ENCODE measurements at places on chromosomes 4 and X.

- DNase-seq: peak; percentile 90
These were observed at the start of gene RNF150 for GRCh38 chr4:141133146-141133998. Gene RNF150 (minus strand): TSS chr4:141133469.

GRCh38 chr4:141028024-141028529, 105.2 kb downstream of the RNF150 start:
- no peak for DNase-seq

- DNase-seq: no peak
These were observed 8.4 kb upstream of the OPN1LW start for GRCh38 chrX:154135458-154136229.

DNA sequence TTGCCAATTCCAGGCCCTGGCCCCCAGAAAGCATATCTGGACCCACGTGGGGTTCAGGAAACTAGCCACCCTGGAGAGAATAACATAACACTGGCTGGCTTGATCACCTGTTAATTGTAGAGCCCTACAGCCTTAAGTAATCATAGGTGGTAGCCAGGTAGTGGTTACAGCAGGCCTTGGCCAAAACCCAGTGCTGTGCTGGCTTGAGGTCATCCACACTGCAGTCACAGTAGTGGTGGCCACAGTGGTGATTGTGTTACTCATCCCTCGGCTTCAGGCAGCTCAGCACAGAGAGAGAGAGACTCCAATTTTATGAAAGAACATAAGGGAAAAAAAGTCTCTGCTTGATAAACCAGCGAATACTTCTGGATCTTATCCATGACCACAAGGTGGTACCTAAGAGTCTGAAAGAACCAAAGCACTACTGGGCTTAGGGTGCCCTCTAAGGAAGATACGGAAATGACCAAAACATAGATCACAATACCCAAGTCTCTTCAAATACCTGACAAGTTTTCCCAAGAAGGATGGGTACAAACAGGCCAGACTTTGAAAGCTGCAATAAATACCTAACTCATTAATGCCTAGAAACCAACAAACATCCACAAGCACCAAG, 46.6 kb upstream of the CDX4 start:
- no peak for DNase-seq

DNA sequence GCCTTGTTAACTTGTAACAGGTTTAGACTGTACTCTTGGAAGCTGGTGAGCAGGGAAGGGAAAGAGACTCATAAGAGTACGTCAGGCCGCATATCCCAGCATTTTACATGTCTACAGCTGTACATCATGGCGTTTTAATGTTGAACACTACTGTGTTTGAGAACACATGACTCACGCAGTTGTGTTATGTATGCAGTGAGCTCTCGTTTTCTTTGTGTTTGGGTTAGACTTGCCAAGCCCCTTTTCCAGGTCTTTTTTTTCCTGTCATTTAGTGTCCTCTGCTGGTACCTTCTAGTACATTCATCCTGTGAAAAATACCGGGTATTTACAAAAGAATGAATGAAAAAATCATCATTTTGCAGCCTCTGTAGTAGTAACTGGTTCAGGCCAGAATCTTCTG, 35.3 kb downstream of the SMS start:
- DNase-seq: no peak

DNA sequence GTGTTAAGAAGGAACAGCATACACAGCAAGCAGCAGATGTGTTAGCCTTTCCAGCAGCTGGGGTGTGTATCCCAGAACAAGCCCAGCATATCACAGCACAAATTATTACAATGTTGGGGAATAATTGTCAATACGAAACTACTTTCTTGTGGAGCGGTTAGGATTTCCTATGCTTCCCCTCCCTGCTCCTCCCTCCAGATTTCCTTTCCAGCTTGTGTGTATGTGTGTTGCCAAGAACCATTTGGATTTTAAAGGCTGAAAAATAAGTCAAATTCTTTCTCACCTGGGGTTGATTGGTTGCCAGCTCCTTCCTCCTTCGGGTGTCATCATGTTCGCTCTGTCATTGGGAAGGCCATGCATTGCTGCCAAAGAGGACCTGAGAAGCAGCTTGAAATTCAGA, 178.2 kb upstream of the FRMPD4 start:
- DNase-seq: no peak

DNA sequence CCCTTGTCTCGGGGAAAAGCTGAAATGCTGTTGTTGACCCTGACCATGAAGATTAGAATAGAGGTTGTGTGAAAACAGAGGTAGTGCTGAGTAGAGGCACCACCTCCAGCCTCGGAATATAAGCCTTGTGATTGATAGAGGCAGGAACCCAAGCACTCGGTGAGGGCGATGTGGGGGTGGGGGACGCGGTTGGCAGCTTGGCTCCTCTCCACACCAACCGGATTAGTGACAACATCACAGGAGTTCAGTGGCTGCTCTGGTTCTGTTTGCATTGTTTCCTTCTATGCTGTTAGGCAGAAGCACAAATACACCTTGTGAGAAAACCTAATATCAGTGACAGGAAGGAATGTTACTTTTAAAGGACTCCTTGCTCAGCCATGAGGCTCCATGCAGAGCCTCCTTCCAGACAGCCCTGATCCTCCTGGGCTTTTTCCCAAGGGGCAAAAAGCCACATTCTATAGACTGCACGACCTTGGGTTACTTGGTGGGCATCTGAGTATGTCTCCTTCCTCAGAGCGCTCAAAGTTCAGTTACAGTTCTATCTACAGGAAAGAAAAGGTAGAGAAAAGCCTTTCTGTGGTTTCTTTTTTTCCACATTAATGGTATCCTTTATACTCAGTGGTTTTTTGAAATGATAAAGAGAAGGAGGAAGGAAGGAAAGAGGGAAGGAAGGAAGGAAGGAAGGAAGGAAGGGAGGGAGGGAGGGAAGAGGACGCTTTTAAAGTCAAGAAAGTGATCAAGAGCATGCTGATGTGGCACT, 150.4 kb upstream of the NOCT start:
- DNase-seq: no peak

DNA sequence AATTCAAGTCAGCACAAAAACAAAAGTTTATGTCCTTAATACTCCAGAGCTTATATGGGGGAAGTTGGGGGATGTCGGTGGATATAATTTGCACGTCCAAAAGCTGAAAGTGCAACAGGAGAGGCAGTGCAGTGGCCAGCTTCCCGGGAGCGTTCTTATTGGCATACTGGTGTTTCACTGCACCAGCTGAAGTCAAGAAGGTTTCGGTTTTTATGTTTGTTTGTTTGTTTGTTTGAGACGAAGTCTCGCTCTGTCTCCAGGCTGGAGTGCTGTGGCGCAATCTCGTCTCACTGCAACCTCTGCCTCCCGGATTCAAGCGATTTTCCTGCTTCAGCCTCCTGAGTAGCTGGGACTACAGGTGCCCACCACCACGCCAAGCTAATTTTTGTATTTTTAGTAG, 28.6 kb upstream of the TLR3 start:
- no peak for DNase-seq

GRCh38 chr4:38620065-38620464, 43.9 kb upstream of the KLF3 start:
- no peak for DNase-seq

- DNase-seq: no peak
These were observed 35.2 kb upstream of the SMS start for GRCh38 chrX:21905313-21905712.

- no peak for DNase-seq
These were observed 22.4 kb downstream of the ANK2 start for GRCh38 chr4:113071805-113072204.

DNA sequence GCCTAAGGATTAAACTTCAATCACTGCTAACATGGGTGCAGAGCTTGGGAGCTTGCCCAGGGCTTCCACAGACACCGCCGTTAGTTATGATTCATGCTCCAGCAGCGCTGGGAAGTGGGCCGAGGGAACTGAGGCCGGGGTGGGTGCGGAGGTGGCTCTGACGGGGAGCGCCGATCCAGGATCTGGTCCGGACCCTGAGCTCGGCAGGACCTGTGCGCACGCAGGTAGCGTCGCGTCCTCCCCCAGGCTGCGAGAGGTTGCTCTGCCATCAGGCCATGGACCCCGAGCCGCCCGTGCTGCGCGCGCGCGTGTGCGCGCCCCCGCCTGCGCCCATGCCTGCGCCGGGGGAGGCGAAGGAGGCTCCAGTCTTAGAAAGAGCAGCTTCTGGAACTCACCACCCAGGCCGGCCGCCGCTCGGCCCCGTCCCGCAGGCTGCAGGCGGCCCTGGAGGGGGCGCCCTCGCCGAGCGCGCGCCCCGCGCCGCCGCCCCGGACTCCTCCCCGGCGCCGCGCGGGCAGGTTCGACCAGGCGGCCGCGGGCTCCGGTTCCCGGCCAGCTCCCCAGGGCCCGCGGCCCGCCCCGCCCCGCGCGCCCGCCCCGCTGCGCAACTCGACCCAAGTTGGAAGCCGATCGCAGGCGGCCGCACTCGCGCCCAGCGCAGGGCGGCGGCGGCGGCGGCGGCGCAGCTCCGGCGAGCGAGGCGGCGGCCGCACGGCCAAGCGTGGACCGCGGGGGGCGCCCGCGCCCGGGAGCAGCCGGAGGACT, 732 bp upstream of the ADRA2C start:
- DNase-seq: no peak

DNA sequence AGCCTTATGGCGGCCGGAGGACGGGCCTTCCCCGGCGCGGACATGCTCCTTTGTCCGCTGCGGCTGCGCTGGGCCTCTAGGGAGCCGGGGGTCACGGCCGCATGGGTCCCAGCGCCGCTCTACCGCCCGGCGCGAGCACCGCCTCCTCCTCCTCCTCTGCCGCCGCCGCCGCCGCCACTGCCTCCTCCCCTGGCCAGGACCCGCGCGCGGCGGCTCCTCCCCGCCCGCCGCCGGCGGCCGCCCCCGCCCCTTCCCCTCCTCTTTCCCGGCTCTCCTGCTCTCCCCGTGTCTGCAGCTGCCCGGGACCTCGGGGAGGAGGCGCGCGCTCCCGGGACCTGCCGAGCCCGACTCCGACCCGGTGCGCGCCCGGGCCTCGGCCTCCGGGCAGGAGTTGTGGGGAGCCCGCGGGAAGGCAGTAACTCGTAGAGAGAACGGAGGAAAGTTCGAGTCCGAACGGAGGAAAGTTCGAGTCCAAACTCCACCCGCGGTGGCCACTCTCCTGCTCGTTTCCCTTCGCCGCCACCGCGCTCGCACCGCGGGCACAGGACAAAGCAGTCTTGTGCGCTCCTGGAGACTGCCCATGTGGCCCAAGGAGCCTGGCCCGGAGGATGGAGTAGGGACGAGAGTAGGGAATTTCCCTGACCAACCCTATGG, at the start of gene ADGRA3:
Gene ADGRA3 (minus strand): TSS at position 179 of the 654 bp plus-strand sequence. CDS start 282 bp downstream, outside the sequence.
- DNase-seq: peak; percentile 88

GRCh38 chr4:26787461-26788340, 72.9 kb upstream of the STIM2 start:
- no peak for DNase-seq

Measured in sigmoid colon (tissue), 7 donors.